ENCODE measurements at places on chromosomes 6 and 20. TPM values are rescaled to one million over a fixed set of nuclear protein-coding genes. Genes with fewer than 3 reads are reported as not detected.

THBD gene
- 6.9 TPM for total RNA-seq

DNA sequence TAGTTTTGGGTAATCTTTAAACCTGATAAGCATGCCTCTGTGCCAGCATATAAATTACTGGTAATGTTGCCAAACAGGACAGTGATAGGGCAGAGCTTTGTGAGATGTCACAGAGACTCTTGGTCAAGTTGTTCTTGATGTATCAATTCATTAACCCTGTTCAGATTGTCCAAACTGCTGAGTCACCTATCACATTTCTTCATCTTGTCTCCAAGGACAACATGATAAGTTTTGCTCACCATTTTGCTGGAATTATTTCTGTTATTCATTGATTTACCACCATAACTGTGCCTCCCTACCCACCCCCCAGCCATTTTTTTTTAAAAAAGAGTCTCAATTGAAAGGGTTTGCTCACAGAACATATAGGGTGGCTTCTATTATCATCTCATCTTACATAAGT is 19.5 kb upstream of the GMNN start:
- no peak overlapping the region for H3K4me3 ChIP-seq
- DNase-seq, result no peak
- H3K27ac ChIP-seq, result no peak overlapping the region
- H3K4me1 ChIP-seq, result peaks cover 25% of the 10 kb centered on the region
- no peaks in the 10 kb centered on the region for H3K36me3 ChIP-seq
- no peaks in the 10 kb centered on the region for H3K27me3 ChIP-seq

GRCh38 chr6:130872250-130873095 is 45.3 kb downstream of the SMLR1 start:
- H3K4me3 ChIP-seq, result no peak overlapping the region
- H3K36me3 ChIP-seq, result no peaks in the 10 kb centered on the region
- H3K27ac ChIP-seq, result no peak overlapping the region
- no peaks in the 10 kb centered on the region for H3K4me1 ChIP-seq

- H3K36me3 ChIP-seq, result no peaks in the 10 kb centered on the region
- no peak overlapping the region for H3K27ac ChIP-seq
- no peak for DNase-seq
- H3K4me1 ChIP-seq, result no peaks in the 10 kb centered on the region
Observed at GRCh38 chr6:119289651-119290050, 59.9 kb downstream of the MAN1A1 start.

DNA sequence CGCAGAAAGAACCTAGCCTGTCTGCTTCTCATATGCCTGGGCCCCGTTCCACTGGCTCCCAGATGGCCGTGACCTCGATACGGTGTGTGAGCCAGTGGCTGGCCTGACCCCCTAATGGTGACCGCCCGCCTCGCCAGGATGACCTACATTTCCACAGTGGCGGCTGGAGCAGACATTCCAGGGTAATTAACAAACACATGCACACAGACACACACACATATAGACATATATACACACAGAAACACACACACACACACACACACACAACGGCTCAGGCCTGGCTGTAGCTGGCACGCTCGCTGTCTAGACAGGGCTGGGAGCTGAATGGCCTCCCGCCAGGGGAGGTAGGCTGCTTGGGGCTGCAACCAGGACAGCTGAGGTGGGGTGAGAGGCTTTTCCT is 227.1 kb downstream of the ANKRD60 start:
- peaks cover 4% of the 10 kb centered on the region for H3K4me1 ChIP-seq
- H3K4me3 ChIP-seq, result no peak overlapping the region
- peak overlapping the region; percentile 74 for H3K27ac ChIP-seq
- peak; percentile 55 for DNase-seq
- H3K36me3 ChIP-seq, result no peaks in the 10 kb centered on the region

POPDC3 gene
- total RNA-seq, result not detected

GRCh38 chr6:50785921-50786320 is 32.8 kb upstream of the TFAP2B start:
- H3K4me3 ChIP-seq, result no peak overlapping the region
- H3K36me3 ChIP-seq, result no peaks in the 10 kb centered on the region
- no peaks in the 10 kb centered on the region for H3K4me1 ChIP-seq
- no peak overlapping the region for H3K27ac ChIP-seq

PTCRA gene
- total RNA-seq, result not detected

- no peaks in the 10 kb centered on the region for H3K27me3 ChIP-seq
- H3K4me1 ChIP-seq, result no peaks in the 10 kb centered on the region
- no peak overlapping the region for H3K4me3 ChIP-seq
- no peak for DNase-seq
- no peaks in the 10 kb centered on the region for H3K36me3 ChIP-seq
Observed at GRCh38 chr20:35108921-35109320, 16.3 kb upstream of the TRPC4AP start.

C20orf144 gene
- 0.14 TPM for total RNA-seq

PNPLA1 gene
- not detected for total RNA-seq

GRCh38 chr6:3963426-3963825 is 114.3 kb downstream of the FAM50B start:
- no peaks in the 10 kb centered on the region for H3K27me3 ChIP-seq
- H3K36me3 ChIP-seq, result no peaks in the 10 kb centered on the region
- H3K4me1 ChIP-seq, result no peaks in the 10 kb centered on the region
- H3K4me3 ChIP-seq, result no peak overlapping the region
- DNase-seq, result no peak

GABRR2 gene
- total RNA-seq, result not detected

- DNase-seq, result no peak
- no peaks in the 10 kb centered on the region for H3K36me3 ChIP-seq
- H3K4me3 ChIP-seq, result no peak overlapping the region
- H3K27ac ChIP-seq, result no peak overlapping the region
Observed at GRCh38 chr6:29483186-29483585, 4.6 kb downstream of the MAS1L start.

GRCh38 chr6:98904096-98904495 is 43.6 kb downstream of the FBXL4 start:
- DNase-seq, result no peak
- H3K4me1 ChIP-seq, result no peaks in the 10 kb centered on the region
- no peaks in the 10 kb centered on the region for H3K36me3 ChIP-seq
- H3K27me3 ChIP-seq, result no peaks in the 10 kb centered on the region
- no peak overlapping the region for H3K4me3 ChIP-seq

NOTCH4 gene
- total RNA-seq, result 5.7 TPM

MUCL3 gene
- total RNA-seq, result 5.6 TPM

ANKRD66 gene
- total RNA-seq, result not detected

GRCh38 chr20:49091104-49091503 is 45.0 kb downstream of the CSE1L start:
- DNase-seq, result no peak
- no peak overlapping the region for H3K27ac ChIP-seq
- H3K36me3 ChIP-seq, result peaks cover 36% of the 10 kb centered on the region
- H3K4me1 ChIP-seq, result no peaks in the 10 kb centered on the region
- H3K4me3 ChIP-seq, result no peak overlapping the region

SPEF1 gene
- total RNA-seq, result 0.55 TPM

DNA sequence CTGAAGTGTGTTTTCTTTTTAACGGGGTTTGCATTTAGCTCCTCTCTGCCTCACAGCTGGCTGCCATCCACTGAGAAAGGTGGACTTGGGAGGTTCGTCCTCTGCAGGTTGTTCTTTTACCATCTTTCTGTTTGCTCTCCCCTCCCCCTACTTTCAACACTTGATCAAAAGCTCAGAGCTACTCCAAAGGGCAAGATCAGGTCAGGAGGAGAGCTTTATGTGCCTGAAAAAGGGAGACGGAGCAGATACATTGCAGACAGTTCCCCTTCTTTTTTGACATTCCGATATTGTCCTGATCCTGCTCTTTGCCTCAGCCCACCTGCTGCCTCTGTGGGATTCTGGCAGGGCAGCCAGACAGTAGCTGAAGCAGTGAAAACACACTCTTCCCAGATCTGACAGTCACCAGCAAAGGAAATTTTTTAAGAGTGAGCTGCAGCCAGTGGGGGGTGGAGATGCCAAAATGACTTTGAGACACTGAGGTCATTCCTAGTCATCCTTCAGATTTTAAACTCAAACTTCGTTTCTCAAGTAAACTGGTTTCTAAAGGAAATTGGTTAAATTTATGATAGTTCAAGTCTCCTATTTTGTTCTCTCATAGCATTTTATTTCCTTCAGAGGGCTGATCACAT is 26.5 kb downstream of the SMLR1 start:
- no peaks in the 10 kb centered on the region for H3K36me3 ChIP-seq
- no peaks in the 10 kb centered on the region for H3K4me1 ChIP-seq
- no peak for DNase-seq
- no peaks in the 10 kb centered on the region for H3K27me3 ChIP-seq
- H3K27ac ChIP-seq, result no peak overlapping the region

GRCh38 chr6:168782187-168782751 is 341.3 kb downstream of the SMOC2 start:
- H3K27ac ChIP-seq, result no peak overlapping the region
- no peak overlapping the region for H3K4me3 ChIP-seq
- no peak for DNase-seq
- H3K36me3 ChIP-seq, result no peaks in the 10 kb centered on the region
- H3K27me3 ChIP-seq, result no peaks in the 10 kb centered on the region

ZNF322 gene
- total RNA-seq, result 6.1 TPM

EPHA7 gene
- not detected for total RNA-seq

DNA sequence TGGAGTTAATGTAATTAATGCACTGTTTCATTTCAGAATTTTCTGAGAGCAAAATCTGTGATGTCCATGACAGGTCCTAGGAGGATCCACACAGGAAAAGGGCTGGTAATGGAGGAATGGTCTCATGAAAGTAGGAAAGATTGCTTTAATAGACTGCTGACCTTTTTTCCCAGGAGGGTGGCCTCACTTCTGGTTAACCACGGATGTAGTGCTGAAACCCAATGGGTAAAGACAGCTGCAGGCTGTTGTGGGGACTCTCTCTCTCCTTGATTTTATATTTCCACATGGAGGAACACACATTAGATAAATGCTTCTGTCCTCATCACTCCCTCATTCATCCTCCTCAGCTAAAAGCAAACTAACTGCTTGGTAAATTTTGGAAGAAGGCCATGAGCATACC is 23.6 kb upstream of the RIPOR2 start:
- H3K4me3 ChIP-seq, result no peak overlapping the region
- H3K36me3 ChIP-seq, result no peaks in the 10 kb centered on the region
- H3K27ac ChIP-seq, result no peak overlapping the region

SLC22A16 gene
- not detected for total RNA-seq

PLG gene
- total RNA-seq, result not detected

RBM24 gene
- total RNA-seq, result not detected

DNA sequence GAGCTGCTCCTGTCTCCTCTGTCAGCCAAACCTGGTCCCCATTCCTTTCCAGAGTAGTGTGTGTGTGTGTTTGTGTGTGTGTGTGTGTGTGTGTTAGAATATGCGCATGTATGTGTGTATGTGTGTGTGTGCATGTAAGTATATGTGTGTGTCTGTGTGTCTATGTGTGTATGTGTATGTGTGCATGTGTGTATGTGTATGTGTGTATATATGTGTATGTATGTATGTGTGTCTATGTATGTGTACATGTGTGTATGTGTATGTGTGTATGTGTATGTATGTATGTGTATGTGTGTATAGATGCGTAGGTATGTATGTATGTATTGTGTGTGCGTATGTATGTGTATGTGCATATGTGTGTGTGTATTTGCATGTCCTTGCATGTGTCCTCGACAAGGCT is 79.5 kb downstream of the AGPAT4 start:
- no peaks in the 10 kb centered on the region for H3K36me3 ChIP-seq
- no peaks in the 10 kb centered on the region for H3K27me3 ChIP-seq
- H3K4me1 ChIP-seq, result no peaks in the 10 kb centered on the region
- H3K4me3 ChIP-seq, result no peak overlapping the region
- no peak for DNase-seq
- no peak overlapping the region for H3K27ac ChIP-seq

GRCh38 chr6:35081426-35081851 is 59.7 kb downstream of the TCP11 start:
- H3K4me1 ChIP-seq, result no peaks in the 10 kb centered on the region
- peaks cover 13% of the 10 kb centered on the region for H3K36me3 ChIP-seq
- no peak overlapping the region for H3K4me3 ChIP-seq
- no peak for DNase-seq
- H3K27me3 ChIP-seq, result no peaks in the 10 kb centered on the region
- no peak overlapping the region for H3K27ac ChIP-seq

RPP40 gene
- 1.6 TPM for total RNA-seq

CPXM1 gene
- total RNA-seq, result 5.2 TPM

DNA sequence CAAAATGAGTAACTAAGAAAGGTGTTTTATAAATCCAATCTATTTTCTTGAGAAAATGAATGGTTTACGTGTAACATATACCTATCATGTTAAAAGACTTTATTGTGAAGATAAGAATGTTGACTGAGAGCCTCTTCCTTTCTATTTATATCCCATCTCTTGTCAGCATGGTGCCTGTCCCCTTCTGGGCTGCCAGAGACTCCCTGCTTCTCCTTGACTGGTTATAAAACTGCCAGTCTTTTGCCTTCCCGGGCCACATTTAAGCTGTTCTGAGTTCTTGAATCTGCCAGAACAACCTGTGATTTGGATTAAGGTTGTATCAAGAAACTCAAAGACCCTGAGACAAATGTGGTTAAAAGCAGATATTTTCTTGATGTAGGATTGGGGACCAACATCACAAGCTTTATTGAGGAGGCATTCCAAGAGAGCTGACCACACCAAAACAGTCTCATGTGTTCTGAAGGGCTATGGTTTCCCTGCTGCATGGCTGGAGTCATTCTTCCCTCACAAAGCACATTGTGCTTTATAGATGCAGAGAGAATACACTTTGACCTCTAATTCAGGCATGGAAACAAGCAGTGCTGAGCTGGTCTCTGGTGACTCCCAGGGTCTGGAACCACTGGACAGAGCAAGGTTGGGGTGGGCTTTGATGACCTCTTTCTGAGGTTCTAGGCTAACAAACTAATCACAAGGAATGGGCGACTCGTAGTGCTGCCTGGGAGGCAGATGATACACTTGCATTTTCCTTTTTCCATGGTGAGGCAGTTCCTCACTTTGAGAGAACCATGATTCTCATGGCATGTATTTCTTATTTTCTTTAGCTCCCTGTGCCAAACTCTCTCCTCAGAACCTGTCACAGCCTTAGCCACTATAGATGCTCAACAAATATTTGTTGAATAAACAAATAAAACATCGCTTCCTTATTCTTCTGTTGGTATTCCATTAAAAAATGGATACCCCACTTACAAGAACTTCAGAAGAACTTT is 205.0 kb upstream of the PREP start:
- no peaks in the 10 kb centered on the region for H3K4me1 ChIP-seq
- no peak overlapping the region for H3K4me3 ChIP-seq
- H3K27me3 ChIP-seq, result no peaks in the 10 kb centered on the region
- peak overlapping the region; percentile 13 for H3K27ac ChIP-seq
